BE2C (cell line): ENCODE measurements at places on chromosomes 3 and 15.

DNA sequence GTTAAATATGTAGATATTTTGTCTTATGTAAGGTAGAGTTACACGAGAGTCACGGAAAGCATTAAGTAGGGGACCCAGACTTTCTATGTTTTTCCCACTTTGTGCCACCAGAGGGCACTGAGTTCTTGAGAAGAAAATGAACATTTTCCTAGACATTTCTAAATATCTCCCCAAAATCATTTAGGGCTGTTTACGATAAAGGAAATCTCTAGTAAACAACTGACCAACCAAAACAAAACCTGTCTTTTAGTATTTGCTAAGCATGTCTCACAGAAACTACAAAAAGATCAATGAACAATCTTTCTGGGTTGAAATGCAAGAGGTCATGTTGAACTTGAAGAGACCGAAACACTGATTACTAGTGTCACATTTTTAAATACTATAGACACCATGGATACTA lies 16.1 kb downstream of the POU1F1 start:
- DNase-seq, result peak; percentile 51

- DNase-seq, result no peak
Observed at GRCh38 chr3:28835751-28836150, 445.1 kb upstream of the RBMS3 start.

GRCh38 chr3:122688996-122689395 lies 8.4 kb downstream of the PARP14 start:
- DNase-seq, result no peak

DNA sequence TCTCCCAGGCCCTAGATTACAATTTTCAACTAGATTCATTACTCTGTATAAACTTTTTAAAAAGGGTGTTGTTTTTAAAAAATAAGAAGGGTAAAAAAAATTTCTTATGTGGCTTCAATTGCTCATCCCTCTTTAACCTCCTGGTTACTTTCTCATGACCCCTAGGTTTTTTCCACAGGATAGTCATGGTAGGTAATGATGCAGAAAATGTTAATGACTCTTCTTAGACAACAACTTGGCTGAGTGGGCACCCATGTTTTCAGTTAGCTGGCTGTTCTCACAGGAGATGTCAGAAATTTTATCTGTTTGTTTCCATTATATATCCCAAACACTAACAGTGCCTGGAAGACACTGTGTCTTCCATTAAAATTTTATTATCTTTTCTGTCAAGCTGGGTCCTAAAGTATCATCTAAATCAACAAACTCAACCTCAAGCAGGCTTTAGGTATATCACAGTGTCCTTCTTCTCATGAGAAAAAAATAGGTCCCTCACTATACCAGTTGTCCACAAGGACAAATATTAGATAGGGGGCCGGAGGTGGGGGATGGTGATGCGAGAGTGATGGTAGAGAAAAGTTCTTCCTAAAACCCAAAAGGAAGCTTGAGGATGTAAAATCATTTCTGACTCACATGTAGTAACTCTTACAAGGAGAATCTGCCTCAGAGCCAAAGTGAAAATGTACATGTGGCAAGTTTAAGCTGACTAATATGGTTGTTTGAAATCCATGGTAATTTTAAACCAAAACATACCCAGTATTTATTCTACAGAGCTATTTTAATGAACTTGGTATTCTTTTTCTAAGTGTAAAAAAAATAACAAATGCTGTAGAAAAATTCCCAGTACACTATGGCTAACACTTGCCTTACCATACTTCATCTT lies 43.3 kb downstream of the PLOD2 start:
- DNase-seq, result no peak

DNA sequence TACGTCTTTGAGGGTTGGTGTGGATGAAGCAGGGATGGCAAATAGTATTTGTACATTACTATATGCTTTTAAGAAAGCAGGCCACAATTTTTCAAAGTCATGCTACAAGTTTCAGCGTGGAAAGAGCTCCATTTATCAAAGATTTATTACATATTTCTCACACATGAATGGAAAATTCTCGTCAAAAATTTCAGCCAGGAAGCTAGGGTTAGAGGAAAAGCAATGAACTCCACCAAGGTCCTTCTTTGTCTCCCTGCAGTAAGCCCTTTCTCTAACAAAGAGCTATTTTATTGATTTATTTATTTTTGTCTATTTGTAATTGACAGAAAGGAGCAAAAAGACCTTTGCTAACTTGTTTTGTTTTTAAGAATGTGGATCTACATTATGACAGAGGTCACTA lies 7.5 kb upstream of the ZBTB20 start:
- no peak for DNase-seq
